NT2/D1 (cell line): ENCODE measurements at places on chromosomes 3 and 15.

- no peak for DNase-seq
Measured at GRCh38 chr15:25688166-25688565, 175.0 kb downstream of the ATP10A start.

GRCh38 chr3:179181021-179181472 is 32.9 kb downstream of the PIK3CA start:
- no peak for DNase-seq

DNA sequence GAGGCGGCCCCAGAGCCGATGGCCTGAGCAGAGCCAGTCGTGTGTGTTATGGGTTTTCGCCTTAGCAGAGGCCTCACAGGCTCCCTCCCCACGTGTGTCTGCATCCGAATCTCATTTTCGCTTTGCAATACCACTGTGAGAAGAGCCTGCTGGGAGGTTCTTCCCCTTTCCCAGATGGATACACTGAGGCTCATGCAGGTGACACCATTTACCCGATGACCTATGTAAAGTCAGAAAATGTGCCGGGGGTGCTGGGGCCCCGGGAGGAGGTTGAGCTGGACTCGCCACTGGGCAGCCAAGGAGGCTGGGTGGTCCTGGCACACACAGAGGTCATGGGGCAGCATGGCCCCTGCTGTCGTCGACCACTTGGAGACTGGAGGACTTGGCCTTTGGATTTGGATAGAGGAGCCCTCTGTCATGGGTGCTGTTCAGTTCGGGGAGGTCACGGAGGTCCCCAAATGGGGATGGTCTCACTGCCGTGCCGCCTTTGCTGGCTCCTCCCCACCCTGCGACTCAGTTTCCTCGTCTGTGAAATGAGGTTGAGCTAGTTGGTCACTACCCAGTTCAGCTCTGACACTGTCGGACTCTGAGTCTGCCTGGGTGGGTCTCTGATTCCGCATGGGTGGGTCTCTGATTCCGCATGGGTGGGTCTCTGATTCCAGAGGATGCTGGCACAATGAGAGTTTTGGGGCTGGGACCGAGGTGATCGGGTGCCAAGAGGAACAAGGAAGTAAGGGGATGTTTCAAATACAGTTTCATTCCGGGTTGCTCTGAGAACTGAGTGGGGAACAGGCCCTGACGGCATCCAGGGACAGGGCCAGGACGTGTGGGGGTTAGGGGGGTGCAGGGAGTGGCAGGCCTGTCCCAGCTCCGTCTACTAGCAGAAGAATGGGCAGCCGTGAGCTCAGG is 23.2 kb upstream of the MUC4 start:
- DNase-seq = no peak

DNA sequence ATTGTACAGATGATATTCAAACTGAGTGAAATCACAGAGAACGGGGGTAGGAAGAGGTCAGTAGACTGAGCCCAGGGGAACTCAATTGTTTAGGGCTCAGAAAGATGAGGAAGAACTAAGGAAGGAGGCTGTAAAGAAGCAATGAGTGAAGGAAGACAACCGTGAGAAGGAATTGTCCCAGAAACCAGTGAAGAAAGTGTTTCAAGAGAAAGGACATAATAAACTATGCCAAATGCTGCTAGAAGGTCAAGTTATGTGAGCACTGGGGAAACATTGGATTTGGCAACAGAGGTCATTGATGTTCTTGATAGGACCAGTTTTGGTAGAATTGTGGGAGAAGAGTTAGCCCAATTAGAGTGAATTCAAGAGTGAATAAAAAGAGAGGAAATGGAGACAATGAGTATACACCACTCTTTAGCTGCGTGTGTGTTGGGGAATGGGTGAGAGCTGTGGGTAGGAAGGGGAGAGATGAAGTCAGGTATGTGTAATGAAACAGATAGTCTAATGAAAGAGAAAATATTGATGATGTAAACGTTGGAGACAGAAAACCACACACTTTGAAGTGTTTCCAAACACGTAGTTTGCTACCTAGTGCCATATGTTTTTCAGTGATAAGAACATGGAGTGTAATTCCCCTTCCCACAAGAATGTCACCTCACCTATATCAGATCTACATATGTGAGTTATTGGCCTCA is 42.5 kb upstream of the MME start:
- DNase-seq = no peak

- DNase-seq = no peak
Measured at GRCh38 chr15:79427781-79428598, 4.1 kb upstream of the MINAR1 start.

DNA sequence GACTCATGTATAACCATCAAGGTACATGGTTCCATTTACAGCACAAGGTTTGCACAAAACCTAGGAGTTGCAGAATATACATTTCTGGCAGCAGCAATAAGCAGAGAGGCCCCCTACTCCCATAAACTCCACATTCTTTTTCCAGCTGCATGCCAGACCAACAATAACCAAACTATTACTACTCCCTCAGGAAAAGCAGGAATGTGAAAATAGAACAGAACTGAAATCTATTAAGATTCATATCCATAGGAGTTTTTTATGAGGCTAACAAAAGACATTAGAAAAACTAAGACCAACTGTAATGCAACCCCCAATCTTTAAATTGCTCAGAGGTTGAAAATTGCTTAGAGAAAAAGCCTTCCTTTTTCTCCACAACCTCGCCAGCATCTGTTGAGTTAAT is 27.6 kb upstream of the TOP2B start:
- DNase-seq = no peak

DNA sequence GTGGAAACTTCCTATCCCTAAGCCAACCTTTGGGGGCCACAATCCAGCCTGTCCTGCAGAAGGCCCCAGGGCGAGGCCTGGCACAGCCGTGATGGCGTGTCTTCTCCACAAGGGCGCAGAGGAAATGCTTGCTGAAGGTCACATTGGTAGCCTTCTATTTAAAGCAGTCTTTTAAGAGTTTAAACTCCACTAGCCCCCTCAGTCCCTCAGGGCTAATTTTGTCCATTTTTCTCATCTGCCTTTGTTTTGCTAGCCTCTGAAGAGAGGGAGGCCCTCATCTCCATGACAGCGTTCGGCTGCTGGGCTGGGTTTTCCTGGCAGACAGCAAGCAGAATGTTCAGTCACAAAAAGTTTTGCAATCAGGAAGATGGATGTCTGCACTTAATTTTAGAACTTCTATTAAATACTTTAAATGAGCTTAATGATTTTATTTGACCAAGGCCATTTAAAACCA is 40.8 kb downstream of the RARB start:
- DNase-seq = no peak

- DNase-seq = no peak
Measured at GRCh38 chr15:73607405-73607804, 25.8 kb downstream of the NPTN start.

DNA sequence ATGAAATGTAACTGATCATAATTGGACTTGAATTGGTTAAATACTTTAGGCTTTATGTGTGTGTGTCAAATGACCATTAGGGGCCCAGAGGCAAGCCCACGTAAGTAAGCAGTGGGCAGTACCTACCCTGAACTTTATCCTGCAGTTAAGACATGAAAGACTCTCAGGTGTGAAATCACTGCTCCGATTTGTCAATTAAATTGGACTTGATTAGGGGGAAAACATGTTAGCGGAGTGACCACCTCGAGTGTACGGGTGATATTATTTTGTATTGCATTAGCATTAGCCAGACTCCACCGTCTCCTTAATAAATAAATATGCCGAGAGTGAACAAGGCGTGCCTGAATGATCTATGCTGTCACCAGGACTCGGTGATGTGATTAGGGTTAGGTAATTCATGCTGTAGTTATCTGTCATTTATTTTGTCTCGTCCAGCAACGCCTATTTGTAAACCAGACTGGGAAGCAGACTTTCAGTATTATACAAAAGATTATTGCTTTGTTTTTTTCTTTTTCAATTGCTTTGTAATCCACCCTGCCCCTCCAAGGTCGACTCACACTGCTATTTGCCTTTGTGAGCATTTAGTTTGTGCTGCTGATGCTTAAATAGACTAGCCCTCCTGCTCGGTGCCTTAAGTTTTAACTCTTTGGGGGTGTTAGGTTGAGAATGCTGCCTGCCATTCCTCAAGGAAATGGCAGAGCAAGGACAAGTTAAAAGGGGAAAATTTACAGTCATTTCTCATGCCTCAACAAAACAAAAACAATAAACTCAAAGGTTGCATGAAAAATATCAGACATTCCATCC is 1.8 kb downstream of the RBMS3 start:
- DNase-seq = no peak

DNA sequence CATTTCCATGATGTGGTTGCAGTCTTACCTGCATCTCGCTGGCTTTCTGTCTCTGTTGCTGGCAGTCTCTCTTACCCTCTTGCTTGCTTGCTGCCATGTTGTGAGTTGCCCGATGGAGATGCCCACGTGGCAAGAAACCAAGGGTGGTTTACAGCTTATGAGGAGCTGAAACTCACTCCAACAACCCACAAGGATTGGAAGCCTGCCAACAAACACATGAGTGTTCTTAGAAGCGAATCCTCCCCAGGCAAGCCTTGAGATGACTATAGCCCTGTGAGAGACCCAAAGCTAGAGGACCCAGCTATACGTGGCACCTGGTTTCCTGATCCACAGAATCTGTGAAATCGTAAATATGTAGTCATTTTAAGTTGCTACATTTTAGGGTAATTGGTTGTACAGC is 490.9 kb upstream of the ADAMTS9 start:
- no peak for DNase-seq

DNA sequence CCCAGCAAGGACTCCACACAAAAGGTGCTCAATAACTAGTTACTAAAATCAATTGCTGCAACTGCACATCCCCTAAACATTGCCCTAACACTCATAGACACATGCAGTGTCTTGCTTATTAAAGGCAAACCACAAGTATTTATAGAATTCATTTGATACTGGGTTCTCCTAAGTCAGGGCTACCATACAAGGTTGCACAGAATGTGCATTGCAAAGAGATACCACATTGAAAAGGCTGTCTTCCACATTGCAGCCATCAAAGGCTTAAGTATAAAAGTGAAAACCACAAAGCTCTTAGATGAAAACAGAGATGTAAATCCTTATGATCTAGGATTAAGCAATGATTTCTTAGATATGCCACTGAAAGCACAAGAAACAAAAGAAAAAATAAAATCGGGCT is 33.6 kb upstream of the TOPAZ1 start:
- DNase-seq = no peak

GRCh38 chr15:79299126-79299840 is 11.6 kb upstream of the TMED3 start:
- no peak for DNase-seq

- DNase-seq = peak; percentile 27
Measured at GRCh38 chr3:48847053-48847503, 596 bp downstream of the PRKAR2A start.

DNA sequence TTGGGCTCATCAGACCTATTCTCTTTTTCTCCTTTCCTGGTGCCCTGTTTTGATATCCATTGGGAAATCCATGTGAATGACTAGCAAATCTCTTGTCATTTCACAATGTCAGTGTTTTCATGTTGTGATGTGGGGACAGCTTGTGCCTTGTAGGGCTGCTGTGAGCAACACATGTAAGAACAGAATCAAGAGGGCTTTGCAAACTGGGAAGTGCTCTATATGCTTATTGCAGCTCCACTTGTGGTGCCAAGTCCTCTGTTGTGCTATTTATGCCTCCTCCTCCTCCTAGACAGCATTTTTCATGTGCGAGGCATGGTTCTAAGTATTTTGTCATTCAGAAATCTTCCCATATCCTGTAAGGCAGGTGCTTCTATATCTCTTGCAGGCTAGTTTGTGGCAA is 56.4 kb downstream of the ZNF621 start:
- no peak for DNase-seq
